A549 (cell line): ENCODE measurements at places on chromosomes 7 and 10. TPM values are rescaled to one million over a fixed set of nuclear protein-coding genes. Genes with fewer than 3 reads are reported as not detected.
A peak's percentile ranks its signal among the peaks of the same experiment; 100 is the strongest.

DNA sequence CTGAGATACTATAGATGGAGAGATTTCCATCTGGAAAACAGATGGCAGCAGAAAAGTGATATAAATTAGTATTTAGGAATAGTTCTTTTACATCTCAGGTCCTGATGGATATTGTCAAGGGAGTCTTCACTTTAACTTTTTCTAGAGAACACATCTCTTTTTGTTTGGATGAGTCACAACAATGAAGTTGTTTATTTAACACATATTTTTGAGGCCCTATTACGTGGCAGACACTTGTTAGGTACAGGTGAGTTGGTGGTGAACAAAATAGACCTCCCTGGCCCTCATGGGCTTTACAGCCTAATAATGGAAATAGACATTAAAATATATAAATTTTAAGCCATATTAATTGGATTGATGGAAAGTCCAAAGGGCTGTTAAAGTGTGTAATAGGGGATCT is 168.3 kb downstream of the VTI1A start:
- no peak for DNase-seq

DNA sequence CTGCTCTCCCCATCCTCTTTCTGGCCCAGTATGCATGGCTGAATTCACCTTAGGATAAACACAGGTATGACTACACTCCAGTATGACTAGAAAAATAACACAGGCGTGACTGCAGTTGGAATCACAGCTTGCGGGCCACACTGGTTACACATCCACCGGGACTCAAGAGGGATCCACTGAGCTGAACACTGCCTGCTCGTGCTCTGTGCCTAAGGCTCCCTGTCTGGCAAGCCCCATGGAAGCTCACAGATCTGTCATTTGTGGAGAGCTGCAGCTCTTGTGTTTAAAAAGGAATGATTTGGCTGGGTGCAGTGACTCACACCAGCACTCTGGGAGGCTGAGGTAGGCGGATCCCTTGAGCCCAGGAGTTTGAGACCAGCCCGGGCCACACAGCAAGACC is 26.8 kb downstream of the VOPP1 start:
- DNase-seq = peak; percentile 33

DNA sequence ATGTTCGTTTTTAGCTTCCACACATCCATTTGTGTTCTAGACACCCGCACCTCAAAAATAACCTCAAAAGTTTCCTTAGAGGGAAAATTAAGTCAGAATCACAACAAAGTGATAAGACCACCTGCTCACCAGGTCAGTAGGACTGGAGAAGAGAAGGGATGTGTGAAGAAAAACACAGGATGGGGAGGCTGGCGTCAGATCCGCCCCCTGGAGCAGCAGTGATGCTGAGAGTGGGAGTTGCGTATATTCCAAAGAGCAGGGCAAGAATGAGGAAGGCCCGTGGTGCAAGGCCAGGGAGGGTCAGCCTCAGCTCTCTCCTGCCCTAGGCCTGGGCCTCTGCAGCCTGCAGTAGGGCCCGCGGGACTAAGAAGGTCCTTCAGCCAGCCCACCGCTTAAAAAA is 28.7 kb downstream of the CRTAC1 start:
- no peak for DNase-seq

The MMP21 gene
- polyA plus RNA-seq = 0.04 TPM in 2 of 3 replicates, not detected in the other

DNA sequence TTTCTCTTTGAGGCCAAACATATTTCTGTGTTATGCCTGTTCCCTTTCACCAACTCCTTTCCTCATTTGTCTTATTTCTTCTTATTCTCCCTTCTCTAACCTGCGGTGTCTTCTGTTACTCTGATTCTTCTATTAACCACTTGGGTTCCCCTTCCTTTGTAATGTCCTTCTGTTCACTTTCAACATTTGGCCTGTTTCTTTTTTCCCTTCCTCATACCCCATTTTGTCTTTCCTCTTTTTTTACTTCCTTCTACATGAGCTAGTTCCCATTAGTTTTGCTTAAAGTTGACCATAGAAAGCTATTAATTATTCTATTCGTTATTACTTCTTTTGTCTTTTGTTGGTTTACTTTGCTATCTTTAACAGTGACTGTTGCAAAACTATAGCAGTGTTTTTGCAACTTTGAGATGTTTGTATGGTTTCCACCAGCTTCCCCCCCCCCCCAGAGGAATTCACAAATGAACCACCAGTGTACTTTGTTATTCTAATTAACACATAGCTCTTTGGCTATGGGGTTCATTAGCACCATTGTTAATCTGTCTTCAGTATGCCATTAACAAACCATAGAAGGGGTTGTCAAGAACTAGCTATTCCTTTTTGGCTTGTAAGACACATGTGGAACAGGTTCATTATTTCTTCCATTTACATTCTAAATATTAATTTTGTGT is 2.9 kb downstream of the LRGUK start:
- DNase-seq = no peak

The DOCK4 gene
- 12.4 to 15.9 TPM (median 13.7 TPM) in 3 replicates for polyA plus RNA-seq

DNA sequence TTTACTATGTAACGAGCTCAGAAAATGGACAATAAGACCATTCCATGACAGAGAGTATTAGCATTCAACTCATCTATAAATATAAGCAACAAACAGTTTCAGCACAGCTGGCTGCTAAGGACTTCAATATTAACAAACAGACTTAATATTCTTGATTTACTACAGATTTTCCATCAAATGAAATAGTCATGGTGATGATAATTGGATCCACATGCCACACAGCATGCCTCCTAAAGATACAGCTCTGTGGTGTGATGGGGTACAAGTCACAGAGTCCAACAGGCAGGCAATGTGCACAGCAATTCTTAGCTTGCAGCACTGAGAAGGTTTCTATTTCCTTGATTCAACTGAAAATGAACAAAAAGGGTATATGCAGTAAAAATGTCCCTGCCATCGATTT is 54.0 kb downstream of the DOCK4 start:
- DNase-seq = no peak

- DNase-seq = no peak
Observed at GRCh38 chr7:146894927-146895326, 778.3 kb downstream of the CNTNAP2 start.

DNA sequence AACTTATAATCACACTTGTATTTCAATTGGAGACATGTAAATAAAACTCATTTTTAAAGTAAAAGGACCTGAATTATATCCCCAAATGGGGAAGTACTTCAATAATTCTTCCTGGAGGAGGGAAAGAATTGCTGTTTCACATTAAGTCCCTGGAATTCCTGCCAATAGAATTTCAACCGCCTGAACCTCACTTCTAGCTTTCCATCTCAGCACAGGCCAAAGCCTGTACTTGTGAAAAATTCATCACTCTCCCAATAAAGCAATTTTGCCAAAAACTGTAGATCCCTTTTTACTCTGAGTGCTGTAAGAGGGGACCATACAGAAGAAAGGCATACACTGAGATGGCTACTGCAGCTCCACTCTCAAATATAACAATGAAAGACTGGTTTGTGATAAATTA is 54.8 kb downstream of the CADPS2 start:
- no peak for DNase-seq

- no peak for DNase-seq
Observed at GRCh38 chr10:116877391-116877790, 28.1 kb downstream of the ENO4 start.

GRCh38 chr10:88457660-88458059 is 125.5 kb downstream of the RNLS start:
- no peak for DNase-seq

DNA sequence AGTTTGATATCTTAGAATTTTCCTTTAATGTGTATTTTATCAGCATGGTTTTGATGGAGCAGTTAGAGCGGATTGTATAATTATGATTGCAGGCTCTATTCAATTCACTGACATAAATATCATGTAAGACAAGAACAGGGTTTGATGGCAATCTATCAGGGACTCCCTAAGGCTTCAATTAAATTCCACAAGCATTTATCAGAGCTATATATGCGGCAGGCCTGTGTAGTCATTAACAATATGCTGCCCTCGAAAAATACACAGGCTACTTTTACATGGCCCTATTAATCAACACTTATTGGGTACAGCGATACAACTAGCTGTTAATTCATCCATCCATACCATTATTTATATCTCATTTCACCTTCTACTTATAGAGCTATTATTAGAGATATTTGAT is 358.1 kb upstream of the TPK1 start:
- no peak for DNase-seq

- DNase-seq = no peak
Observed at GRCh38 chr7:69684369-69685292, 86.4 kb downstream of the AUTS2 start.

The PAX2 gene
- 0.18 to 0.21 TPM (median 0.21 TPM) in 3 replicates for polyA plus RNA-seq

DNA sequence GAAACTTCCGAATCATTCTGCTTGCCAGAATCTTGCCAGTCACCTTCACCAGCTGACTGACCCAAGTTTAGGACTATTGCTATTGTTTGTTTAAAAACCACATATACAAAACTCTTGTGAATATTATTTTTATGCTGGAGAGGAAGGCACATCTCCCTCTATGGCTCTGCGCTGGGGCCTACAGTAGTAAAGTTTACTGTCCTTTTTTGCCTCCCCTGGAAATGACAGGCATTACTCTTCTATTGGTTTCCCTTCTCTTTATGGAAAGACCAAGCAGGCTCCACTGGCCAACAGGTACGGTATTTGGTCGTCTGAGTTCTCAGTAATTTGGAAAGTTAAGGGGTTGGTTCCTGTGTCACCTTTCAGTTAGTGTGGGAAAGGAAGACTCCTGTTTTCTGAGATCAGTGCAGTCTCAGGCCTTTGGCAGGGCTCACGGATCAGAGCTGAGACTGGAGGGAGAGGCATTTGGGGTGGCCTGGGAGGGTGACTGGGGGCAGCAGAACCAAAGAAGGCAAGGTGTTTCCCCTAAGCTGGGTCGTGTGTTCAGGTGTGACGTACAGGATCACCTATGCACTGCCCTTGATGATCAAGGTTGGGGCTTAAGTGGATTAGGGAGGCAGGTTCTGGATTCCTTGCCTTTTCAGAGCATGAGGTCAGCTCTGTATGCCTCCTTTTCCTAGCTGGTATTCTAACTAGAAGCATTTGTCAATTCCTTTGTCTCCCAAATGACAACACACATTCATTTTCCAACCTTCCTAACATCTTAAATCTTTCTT is 16.0 kb upstream of the KIF5B start:
- DNase-seq = no peak

GRCh38 chr10:60016794-60017193 is 110.4 kb upstream of the CCDC6 start:
- DNase-seq = no peak

GRCh38 chr10:86071145-86071544 is 295.4 kb downstream of the GRID1 start:
- no peak for DNase-seq

The GPER1 gene
- polyA plus RNA-seq = 0.50 to 0.80 TPM (median 0.54 TPM) in 3 replicates

The CUEDC2 gene
- 52.1 to 69.3 TPM (median 67.4 TPM) in 3 replicates for polyA plus RNA-seq

DNA sequence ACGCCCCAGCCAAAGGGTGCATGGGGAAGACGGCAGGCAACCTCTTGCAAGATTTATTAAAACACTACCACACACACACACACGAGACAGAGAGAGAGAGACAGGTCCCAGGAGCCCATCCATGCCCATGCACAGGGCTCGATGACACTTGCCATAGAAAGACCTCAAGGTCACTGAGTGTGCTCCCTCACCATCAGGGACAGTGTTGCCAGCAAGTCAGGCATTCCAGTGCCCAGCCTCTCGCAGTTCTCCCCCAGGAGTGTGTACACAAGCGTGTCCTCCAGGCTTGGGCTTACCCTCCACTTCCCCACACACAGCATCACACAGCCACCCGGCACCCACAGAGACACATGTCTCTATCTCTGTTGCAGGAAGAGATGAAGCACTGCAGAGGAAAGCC is 46.8 kb upstream of the SLF2 start:
- DNase-seq = no peak

DNA sequence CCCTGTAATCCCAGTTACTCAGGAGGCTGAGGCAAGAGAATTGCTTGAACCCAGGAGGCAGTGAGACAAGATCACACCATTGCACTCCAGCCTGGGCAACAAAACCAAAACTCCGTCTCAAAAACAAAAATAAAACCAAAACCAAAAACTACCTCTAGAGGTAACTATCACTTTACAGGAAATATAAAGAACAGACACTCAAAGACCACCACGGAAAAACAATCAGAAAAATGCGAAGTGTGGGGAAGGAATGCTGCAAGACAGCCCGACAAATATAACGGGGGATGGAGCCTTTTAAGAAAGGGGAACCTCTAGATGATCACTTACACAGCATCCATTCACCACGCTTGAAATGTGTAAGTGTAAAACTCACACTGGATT is 4.3 kb downstream of the HNRNPF start:
- DNase-seq = no peak

DNA sequence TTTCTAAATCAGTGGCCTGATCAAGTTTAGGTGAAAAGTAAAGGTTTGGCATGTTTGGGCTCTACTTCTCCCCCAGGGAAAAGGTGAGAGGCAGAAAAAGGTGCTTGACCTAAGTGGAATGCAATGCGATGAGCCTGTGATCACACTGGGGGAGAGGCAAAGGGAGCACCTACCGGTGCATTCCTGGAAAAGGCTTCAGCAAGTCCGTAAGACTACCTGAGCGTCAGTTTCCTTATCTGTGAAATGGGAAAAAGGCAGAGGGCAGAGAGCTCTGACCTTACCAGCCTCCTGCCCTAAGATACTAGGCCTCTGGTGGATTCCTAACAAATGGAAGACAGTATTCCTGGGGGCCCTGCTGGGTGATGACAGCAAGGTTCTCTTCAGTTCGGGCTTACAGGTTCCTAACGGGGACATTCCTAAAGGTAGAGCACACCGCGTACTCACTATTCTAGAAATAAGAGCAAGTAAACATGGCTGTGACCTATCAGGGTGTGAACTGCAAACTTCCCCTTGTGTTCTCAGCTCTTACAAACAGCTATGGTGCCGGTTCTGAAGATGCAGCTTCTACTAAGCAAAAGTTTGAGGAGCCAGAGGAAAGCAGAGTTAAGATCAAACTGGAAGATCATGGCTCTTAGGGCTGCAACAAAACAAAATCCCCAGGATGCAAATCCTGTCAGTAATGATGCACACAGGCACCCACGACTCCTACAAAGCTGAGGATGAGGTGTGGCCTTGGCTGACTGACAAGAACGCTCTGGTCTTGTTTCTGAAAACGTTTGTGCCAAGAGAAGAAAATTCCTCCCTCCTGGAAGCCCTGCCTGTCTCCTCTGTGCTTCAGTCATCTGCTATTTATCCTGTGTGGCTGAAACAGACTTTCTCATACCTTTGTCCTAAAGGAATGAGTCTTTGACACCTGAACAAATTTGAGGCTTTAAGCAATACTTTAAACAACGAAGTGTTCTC is 13.3 kb upstream of the ACSL5 start:
- DNase-seq = peak; percentile 10

- no peak for DNase-seq
Observed at GRCh38 chr10:51180141-51180540, 105.9 kb downstream of the PRKG1 start.

GRCh38 chr7:80659120-80660055 is 20.9 kb downstream of the CD36 start:
- DNase-seq = peak; percentile 26

The UBTD1 gene
- polyA plus RNA-seq = 9.1 to 11.6 TPM (median 10.4 TPM) in 3 replicates

The ACTL6B gene
- polyA plus RNA-seq = not detected in 3 replicates

DNA sequence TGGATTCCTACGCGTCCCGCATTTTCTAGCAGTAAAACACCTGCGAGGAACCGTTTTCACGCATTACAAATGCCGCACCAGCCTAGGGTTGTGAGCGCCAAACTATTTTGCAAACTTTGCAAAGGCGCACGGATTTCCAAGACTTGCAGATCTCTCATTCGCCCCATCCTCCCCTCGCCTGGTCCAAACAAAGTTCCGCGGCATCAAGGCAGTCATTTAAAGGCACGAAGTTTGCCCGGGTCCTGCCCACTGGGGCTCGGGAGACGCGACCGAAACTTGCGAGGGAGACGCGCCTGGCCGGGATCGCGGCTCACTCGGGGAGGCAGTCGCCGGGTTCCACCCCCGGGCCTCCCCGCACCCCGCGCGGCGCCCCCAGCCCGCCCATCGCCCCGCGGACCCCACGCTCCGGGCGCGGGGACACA is 613 bp downstream of the USP6NL start:
- peak; percentile 25 for DNase-seq
